CD4-positive, alpha-beta T cell (primary cell): ENCODE measurements at places on chromosomes 16 and 17.

DNA sequence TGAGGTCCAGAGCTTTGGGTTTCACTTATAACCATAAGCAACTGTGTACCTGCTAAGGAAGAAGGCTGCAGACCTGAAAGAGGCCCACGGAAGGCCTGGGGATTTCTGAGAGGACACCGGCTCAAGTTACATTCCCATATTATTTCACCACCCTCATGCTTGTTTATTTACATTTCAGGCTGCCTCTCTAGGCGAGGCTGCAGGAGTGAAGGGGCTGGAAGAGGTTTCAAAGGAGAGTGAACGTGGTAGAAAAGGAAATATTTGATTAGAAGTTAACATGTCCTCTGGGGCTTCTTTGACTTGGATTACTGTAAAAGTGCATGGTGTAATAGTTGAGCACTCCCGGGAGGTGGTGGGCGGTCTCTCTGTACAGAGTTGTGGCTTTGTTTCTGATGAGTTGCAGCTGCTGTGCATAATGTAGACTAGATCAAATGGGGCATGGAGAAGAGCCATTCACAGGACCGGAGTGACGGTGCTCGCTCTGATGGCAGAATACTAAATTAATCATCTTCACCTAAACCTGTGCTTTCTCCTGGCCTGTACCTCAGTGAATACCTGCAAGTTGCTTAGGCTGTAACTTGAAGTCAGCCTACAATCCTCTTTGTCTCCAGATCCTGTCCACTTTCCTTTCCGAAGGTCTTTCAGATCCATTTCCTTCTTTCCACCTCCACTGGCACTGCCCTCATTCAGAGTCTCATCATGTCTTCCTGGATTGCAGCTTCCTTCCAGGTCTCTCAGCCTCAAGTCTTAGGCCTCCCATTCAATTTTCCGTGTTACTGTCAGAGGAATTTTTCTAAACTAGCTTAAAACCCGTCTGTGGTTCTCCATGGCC, 1.9 kb upstream of the CPD start:
- no peak for DNase-seq

- no peak for DNase-seq
These were observed 12.8 kb downstream of the RAB11FIP4 start for GRCh38 chr17:31404028-31404949.

DNA sequence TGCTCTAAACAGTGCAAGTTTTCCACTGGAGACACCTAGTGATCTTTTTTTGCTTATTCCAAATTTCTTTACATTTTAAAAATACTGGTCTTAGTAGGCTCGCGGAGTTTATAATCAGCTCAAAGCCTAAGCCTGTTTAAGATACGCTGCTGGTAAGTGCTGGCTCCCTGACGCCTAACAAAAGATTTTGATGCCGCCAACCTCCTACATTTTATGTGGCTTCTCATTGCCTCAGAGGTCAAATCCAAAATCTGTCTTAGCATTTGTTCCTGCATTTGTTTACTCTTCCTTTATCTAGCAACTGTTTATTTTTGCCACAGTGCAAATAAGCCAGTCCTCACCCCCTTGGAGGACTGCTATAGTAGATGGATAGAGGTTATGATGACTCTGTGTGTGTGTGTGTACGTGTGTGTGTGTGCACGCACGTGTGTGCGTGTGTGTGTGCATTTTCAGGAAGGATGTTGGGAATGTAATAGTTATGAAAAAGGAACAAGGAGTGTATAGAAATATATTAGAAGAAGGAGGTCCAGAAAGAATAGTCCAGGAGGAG, 24.8 kb downstream of the HS3ST3B1 start:
- DNase-seq, result no peak

DNA sequence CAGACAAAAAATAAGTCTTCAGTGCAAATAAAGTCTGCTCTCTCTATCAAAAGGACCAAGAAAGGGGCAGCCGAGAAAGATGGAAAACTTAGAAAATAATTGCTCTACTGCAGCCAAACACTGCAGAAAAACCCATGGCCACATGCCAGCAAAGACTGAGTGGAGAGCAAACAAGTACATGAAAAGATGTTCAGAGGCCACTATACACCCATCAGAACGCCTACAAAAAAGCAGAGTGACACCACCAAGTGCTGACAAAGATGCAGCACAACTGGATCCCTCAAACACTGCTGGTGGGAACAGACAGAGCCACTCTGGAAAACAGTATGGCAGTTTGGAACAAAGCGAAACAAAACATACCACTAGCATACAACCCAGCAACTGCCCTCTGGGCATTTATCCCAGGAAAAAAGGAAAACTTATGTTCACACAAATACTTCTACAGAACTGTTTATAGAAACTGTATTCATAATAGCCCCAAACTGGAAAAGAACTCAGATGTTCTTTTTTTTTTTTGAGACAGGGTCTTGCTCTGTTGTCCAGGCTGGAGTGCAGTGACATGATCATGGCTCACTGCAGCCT, 36.7 kb downstream of the KIAA0753 start:
- DNase-seq, result no peak

DNA sequence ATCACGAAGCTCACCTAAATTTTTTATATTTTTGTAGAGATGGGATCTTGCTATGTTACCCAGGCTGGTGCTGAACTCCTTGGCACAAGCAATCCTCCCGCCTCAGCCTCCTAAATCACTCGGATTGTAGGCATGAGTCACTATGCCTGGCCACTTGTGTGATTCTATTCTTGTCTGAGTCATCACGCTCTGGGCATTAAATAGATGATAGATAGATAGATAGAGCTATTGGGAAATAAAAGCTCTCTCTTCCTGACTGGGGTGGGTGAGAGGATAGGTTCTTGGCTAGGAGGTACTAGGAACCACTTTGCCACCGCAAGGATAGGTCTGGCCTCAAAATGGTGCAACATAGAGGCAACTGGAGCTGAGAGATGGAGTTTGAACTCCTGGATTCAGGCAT, 21.4 kb upstream of the CACNG3 start:
- no peak for DNase-seq

DNA sequence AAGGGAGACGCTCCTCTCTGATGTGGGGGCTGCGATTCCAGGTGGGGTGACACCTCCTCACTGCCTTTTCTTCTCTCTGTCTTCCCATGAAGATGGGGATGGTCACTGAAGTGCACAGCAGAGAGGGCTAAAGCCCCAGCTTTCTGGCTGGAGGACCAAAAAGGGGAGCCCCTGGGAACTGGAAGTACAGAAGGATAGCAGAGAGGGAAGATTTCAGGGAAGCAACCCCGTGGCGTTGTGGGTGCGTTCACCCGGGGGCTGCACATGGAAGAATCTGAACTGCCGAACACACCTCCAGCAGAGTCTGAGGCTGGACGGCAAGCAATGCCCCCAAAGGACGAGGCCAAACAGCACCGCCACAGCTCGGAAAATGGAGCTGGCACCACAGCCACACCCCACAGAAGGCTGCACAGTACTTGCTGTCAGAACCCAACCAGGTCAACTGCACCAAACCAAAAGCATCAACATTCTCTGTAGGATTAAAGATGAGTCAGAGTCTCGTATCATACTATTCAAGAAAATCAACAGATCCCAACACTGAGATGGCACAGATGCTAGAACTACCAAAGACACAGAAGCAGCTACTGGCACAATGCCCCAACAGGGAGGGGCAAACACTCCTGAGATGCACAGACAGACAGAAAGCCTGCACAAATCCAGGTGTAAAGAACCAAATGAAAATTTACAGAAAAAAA, 49.9 kb downstream of the MAP1LC3B start:
- no peak for DNase-seq

GRCh38 chr16:82042144-82042543, 7.1 kb downstream of the HSD17B2 start:
- DNase-seq, result no peak

GRCh38 chr17:60356940-60357339, 35.0 kb downstream of the USP32 start:
- DNase-seq, result no peak

DNA sequence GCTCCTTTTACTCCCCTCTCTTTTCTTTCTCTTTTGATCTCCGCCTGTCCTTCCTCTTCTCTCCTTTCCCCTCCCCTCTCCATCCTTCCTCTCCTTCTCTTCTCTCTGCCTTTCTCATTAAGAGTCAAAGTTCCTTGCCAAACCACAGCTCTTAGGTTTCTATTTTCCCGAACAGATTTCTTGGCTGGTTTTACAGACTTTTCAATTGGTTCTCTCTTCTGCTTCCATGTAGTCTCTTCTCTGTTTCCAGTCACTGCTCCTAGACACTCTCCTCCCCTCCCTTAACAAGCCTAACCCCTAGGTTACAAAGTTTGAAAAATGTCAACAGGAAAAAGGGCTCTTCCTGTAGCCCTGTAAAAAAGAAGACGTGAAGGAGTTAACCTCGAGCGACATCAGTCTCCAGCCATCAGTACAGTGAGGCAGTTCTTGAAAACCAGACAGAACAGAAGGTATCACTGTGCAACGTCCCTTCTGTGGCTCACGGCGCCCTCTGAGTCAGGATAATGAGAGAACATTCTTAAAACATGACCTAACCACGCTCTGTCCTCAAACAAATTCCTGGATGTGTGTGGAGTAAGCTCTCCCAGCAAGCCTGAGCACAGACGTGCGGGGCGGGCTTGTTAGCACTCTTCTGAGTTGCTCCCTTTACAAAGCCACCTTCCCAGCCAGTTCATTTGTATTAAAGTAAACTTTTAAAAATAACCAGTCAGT, 11.6 kb upstream of the MARCHF10 start:
- DNase-seq, result no peak

- DNase-seq, result no peak
These were observed 133.2 kb upstream of the SOX9 start for GRCh38 chr17:71987634-71988033.

DNA sequence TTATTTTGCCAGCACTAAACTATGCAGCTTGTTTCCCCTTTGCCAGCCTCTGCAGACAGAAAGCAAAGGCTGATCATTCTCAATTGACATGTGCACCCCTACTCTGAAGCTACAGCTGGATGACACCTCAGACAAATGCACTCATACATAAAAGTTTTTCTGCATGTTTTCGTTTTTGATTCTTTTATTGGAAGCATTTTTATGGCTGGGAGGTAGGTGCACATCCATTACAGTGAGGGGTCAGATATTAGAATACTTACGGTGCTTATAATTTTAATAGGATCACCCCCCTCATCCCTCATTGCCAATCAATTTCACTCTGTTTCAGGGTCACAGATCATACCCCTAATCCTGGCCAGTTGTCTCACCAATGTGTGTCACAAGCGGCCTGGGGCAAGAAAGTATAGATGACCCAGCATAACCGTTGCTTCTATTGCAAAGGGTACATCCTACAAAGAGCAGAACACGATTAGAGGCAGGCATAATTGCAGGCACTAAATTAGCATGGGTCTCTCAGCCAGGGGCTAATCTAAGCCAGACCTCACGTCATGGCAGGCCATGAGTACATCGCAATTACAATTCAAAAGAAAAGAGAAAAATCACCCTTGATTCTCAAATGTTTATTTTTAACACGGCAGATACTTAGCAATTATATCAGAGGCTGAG, 89.5 kb upstream of the SOX9 start:
- no peak for DNase-seq

DNA sequence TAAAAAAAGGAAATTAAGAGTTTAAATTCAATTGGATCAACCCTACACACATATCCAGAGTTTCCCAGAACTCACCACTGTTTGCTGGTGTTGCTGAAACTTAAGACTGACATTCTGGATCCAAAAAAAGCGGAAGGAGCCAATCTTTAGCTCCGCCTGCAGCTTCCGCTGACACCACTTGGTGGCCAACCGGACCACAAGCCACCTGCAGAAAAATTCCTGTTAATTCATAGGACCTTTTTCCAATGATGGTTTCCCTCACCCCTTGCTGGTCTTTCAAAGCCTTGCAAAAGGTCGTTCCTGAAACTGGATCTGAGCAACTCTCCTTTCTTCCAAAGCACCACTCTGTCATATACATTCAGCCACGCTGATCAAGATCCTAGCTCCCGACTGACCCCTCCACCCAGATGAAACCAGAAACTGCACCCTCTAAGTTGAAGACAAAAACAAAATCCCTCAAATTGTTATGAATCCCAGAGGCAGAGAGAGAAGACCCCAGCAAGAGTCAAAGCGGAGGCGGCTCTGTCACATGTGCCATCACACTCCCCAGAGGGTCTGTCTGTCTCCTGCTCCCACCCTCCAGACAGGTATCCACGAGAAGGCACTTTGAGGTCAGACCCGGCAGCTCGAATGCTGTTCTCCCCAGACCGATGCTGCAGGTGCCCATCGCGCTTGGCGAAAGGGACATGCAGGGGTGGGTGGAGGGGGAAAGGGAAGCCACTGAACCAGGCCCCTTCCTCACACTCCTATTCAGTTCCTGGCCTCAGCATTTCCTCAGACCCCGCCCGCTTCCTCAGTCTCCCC, 773 bp downstream of the BLTP2 start:
- no peak for DNase-seq

DNA sequence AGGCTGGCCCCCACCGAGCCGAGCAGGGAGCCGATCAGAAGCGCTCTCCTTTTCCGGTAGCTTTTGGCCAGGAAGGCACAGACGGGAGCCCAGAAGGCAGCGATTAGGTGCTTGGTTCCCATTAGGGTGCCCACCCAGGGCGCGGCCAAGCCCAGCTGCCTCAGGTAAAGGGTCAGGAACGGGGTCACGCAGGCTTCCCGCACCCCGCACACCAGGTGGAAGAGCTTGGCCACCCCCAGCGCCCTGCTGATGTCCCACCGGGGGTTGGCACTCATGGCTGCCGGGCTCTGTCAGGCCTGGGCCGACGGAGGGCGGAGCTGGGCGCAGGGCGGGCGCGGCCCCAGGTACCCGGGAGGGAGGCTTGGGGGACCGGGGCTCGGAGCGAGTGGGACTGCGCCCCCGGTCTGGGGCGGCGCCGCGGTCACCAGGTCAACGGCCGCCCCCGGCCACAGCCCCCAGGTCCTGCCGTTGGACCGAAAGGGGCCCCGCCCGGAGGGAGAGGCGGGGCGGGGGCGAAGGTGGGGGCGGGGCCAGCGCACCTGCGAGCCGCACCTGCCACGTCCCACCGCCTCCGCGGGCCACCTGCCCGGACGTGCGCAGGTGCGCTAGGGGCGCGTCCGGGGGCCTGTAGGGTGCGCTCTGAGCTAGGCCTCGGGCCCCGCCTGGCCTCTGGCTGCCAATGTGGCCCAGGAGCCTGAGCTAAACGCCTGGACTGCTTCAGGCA, at the start of gene MFSD6L:
Gene MFSD6L, minus strand, starts transcription at position 520 of the 724 bp plus-strand sequence. Its CDS starts 245 bp downstream, at position 275.
- DNase-seq, result no peak

DNA sequence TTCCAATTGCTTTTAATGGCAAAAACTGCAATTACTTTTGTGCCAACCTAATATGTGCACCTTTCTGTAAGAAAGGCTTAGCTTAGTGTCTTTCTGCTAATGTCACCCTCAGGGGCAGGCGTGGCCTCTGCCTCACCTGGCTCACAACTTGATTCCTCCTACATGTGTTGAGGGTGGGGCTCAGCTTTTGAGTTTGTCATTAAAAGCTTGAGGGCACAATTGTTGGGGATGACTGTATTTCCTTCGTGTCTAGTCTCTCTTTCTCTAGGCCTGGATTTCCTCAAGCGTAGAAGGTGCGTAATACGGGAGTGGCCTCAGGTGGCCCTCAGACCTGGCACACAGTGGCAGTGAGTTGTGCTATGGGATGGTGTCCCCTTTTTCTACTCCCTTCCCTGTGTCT, 94.4 kb downstream of the CLEC16A start:
- no peak for DNase-seq

- DNase-seq, result no peak
These were observed 11.0 kb upstream of the KRT19 start for GRCh38 chr17:41539071-41539492.
